Tibial nerve (tissue), 4 donors: ENCODE measurements at places on chromosomes 6 and 20.
A peak's percentile ranks its signal among the peaks of the same experiment; 100 is the strongest.

DNA sequence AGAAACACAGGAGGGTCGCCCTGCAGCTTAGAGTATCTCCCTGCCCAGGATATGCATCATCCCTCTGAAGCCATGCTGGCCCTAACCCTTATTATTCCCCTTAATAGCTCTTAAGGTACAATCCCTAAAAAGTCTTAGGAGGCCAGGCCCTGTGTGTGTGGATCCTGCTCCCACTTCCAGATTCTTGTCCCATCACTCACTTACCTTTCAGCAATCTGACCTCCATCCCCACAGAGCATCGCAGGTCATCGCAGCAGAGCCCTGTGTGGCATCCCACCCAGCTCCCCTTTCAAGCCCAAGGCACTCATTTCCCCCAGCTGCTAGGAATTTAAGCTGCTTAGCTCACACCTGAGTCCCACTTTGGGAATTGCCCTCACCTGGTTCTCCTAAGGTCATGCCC lies 223.8 kb upstream of the SMLR1 start:
- no peak for DNase-seq

- no peak for DNase-seq
Observed at GRCh38 chr6:98056955-98057354, 773.9 kb upstream of the MMS22L start.

- DNase-seq, result no peak
Observed at GRCh38 chr6:1970151-1970561, 275.2 kb downstream of the GMDS start.

- no peak for DNase-seq
Observed at GRCh38 chr6:165695722-165696515, 32.9 kb upstream of the PDE10A start.

DNA sequence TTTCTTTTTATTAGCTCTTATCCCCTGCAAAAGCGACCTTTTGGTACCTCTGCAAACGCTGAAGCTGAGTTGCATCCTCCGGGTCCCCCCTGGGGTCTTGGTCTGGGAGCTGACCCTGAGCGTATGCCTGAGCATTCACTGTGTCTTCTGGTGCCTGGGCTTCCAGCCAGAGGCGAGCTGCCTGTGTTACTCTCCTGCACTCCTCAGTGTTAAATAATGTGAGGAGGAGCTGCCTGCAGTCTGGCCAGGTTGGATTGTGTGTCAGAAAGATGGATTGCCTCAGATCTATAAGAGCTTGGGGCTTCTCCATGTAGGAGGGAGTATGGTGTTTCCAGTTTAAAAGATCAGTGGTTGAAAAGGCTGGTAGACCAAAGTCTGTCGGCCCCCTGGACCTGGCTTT lies 8.7 kb upstream of the GMPR start:
- no peak for DNase-seq

DNA sequence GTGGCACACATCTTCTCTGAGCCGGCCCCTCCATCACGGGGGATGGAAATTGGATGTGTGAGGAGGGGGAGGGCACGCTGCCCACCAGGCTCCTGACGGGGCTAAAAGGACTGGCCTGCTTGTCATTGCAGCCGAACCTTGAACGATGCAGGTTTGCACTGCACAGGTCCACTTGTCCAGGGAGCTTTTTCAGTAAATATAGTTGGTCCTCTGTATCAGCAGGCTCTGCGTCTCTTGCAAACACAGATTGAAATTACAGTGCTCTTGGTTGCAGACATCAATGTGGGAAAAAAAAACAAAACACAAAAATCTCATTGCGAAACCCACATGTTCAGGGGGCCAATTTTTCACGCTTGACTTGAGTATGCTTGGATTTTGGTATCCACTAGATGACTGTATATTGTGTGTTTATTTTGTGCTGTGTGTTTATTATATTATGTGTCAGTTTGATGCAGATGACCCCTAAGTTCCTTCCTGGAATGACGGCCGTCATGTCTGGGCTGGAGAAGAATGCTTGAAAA lies 29.2 kb downstream of the ERMARD start:
- no peak for DNase-seq

GRCh38 chr20:58708246-58708931 lies 15.8 kb downstream of the NPEPL1 start:
- peak; percentile 2 for DNase-seq

DNA sequence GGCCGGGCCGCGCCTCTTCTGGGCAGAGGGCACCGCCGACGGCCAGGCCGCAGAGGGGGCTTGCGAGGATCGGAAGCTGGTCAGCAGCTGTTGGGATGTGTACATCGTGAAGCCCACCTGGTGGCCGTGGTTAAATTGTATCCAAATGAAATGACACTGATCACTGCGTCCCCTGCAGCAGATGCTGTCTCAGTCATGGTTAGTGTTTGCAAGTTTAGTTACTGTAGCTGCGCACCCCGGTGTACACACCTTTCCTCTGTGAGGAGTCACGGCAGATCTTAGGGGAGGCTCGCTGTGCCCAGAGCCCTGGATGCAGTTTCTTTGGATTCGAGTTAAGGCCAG lies 653 bp downstream of the NAA20 start:
- DNase-seq, result no peak

- DNase-seq, result no peak
Observed at GRCh38 chr6:136795996-136796395, 3.7 kb upstream of the MAP3K5 start.

DNA sequence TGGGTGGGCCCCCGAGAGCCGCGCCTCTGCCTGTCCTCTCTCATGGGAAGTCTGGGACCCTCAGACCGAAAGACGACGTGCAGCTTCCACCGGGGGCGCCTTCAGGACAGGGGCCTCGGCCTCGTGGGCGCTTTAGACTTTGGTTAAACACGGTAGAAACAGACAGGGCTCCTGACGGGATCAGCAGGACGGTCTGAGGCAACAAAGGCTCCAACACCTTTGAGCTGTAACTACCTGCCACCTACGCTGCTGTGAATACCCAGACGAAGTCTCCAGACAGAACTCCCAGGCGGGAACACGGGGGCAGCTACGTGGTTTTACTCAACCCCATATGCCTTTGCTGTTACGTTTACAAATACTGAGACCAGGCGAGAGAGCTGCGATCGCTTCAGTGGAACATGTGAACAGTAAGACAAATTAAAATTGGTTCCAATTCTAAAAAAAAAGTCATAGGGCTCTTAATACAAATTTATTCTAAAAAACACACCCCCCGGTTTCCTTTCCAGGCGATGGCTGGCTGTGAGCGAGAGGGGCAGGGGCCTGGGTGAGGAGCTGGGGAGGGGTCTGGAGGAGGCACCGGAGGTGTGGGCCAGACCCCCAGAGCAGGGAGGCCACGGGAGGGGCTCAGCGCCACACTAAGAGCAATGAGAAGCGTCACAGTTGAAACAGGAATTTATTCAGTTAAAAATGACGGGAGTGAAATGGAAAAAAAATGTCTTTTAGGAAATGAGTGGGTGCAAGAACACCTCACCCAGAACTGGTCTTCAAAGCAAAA lies 453.2 kb downstream of the QKI start:
- no peak for DNase-seq

GRCh38 chr6:136822046-136822375 lies 381 bp upstream of the PEX7 start:
- no peak for DNase-seq

DNA sequence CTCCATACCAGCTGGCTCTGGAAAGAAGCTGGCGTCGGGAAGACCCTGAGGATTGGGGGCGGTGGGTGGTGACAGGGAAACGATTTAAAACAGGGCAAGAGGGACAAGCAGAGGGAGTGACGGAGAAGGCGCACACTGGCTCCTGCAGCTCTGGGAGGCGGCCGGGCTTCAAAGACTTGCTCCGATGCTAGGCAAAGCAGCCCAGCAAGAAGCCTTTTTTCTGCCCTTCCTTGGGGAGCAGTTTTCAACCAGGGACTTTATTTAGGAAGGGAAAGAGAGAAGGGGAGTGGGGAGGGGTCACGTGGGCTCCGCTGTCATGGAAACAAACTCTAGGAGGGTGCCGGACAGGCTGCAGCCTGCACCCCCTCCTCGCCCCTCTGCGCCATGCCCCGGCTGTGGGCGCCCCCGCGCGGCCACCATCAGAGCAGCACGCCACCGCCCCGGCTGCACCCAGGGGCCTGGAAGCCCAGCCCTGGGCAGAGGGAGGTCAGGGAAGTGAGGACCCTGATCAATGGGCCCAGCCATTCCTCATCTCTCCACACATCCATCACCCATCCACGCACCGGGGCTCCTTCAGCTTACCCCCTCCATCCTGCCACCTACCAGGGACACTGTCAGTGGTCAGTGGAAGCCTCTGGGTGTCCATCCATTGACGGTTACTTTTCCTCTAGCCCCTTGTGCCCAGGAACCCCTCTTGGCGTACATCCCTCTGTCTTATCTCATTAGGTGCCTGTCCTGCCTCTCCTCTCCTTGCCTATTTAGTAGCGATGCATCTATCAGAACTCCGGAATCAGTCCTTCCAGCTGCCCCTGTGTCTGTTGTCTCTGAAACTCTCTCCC lies 66.6 kb upstream of the CCDC167 start:
- no peak for DNase-seq

DNA sequence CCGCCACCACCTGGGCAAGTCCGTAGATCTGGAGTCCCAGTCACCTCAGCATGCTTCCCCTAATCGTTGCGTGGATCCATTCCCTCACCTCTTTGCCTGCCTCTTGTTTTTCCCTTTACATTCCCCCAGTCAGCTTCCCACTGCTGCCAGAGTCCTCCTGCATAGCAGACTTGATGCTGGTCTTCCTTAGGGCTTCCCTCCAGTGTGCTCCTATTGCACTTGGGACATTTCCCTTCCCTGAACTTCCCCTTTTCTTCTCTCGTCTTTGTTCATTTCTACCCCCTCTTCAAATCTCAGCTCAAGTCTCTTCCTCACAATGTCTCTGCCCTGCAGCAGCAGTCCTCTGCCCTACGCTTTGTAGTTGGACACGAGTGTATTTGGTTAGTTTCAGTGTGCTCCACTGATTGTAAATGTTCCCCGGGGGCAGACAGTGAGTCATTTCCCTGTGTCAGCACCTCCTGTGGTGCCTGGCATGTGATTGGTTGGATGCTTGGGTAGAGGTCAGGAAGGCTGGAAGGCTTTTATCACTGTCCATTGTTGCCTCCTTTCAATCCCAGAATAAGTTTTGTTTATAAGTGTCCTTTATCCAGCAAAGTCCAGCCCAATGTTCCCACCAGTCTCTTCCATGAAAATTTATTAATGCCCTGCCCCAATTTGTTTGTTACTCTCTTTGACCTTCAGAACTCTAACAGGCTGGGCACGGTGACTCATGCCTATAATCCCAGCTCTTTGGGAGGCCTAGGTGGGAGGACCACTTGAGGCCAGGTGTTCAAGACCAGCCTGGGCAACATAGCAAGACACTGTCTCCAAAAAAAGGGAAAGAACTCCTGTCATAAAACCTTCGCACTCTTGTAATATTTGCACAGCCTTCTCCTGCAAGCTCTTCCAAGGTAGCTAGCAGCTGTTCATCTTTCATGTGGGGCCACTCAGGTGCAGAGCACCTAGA lies 38.3 kb downstream of the FAM120B start:
- DNase-seq, result no peak

DNA sequence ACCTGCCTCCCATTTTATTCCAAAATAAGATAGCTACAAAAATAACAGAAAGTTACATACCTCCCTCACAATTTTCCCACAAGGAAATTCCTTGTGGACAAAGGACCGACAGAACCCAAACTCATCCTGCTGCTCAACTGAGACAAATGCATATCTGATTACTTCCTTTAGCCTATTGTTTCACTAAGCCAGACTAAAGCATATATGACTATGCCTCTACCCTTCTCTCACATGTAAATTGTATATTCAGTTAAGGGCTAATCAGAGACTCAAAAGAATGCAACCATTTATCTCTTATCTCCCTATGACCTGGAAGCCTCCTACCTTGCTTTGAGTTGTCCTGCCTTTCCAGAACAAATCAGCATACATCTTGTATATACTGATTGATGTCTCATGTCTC lies 72.1 kb downstream of the MANEA start:
- no peak for DNase-seq

- DNase-seq, result no peak
Observed at GRCh38 chr20:5510446-5510845, 193.7 kb upstream of the PROKR2 start.

GRCh38 chr6:14172562-14172961 lies 55.0 kb downstream of the CD83 start:
- DNase-seq, result no peak

DNA sequence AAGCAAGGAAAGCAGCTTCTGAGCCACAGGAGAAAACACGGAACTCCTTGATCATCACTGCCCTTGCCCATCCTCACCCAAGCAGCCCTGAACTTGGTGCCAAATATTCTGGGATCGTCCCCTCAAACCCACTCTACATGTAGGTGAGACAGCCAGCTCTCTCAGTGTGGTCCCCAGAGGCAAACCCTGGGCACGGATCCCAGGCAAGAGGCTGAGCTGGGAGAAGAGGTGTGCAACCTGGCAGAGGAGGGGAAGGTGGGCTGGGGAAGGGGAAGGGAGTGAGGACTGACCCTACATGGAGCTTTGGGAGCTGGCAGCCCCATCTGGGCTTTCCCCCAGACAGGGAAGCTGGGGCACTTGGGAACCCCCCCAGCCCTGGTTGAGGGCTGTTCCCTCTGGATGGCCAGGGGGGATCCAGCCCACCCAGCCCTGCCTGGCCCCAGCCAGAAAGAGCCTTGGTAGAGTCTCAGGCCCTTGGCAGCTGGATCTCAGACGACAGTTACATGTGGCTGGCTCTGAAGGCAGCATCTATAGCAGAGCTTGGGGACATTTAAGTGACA lies 186.2 kb upstream of the CST7 start:
- DNase-seq, result no peak

GRCh38 chr6:161141173-161141572 lies 132.7 kb downstream of the AGPAT4 start:
- no peak for DNase-seq
